ENCODE measurements at places on chromosomes 5 and 9.

- no peak for DNase-seq
Measured at GRCh38 chr5:149392718-149393117, 13.6 kb upstream of the IL17B start.

- DNase-seq, result no peak
Measured at GRCh38 chr9:130110596-130111021, 56.9 kb downstream of the GPR107 start.

GRCh38 chr5:15791274-15791673, 291.3 kb downstream of the FBXL7 start:
- DNase-seq, result no peak

GRCh38 chr5:92939428-92939827, 641.6 kb downstream of the NR2F1-AS1 start:
- DNase-seq, result no peak
